ENCODE measurements at places on chromosomes 2 and 18. TPM values are rescaled to one million over a fixed set of nuclear protein-coding genes. Genes with fewer than 3 reads are reported as not detected.

TBR1 gene
- not detected for total RNA-seq

EVX2 gene
- not detected for total RNA-seq

FIGN gene
- 1.5 TPM for total RNA-seq

QPCT gene
- total RNA-seq = not detected

DNA sequence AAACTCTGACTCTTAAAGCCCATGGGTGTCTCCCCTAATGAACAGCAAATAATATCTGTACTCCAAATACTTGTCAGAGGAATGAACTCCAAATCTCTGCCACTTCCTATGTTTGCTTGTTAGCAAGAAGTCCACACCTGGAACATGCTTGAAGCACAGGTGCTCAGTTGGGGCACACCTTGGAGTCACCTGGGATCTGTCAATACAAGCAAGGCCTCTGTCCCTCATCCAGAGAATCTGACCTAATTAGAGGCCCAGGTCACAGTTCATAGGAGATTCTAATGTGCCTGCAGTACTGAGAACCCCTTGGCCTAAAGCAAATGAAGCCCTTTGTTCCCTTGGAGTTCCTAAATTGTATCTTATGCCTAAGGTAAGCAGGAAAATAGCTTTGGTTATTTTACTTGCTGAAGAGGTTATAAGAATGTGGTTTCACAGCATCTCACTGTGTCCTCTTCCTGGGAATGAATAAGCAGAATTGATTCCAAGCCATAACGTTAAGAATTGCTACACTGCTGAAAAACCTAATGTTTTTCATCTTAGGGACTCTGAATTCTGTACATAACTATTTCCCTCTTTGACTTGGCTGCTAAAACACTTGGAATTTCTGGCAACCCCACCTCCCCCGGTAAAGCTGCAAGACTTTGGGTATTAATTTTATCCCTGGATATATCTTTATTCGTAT is 113.4 kb downstream of the PIEZO2 start:
- DNase-seq = no peak

DNA sequence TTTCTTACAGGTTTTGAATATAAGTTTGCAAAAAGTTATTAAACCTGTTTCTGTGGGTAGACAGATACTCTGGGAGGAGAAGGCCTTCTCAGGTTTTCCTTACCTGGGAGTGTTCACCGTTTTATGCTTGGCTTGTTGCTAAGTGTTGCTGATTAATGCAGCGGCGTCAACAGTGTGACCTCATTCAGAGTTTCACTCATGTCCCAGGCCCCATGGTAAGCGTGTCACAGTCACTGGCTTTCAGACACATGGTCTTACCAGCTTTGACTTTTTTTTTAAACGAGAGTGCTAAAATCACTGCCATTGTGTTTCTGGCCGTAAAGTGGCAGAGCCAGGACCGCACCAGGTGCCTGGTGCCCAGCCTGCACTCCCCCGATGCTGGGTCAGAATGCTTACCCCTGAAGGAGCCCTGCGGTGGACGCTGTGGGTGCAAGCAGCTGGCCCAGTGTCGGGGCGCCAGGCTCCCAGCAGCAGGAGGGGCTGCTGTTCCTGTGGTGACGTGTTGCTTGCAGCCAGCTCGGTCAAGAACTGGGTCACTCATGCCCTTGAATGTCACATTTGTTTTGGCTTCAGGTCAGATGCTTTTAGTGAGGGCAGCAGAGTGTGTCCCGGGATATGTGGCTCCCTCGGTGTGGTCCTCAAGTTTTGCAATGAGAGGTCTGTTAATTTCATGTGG is 3.5 kb downstream of the CAPN10 start:
- DNase-seq = no peak

Measured in PC-3 (cell line).